ENCODE measurements at places on chromosomes 5 and 9.

GRCh38 chr5:108505608-108506007, 123.7 kb upstream of the FBXL17 start:
- no peak for DNase-seq

DNA sequence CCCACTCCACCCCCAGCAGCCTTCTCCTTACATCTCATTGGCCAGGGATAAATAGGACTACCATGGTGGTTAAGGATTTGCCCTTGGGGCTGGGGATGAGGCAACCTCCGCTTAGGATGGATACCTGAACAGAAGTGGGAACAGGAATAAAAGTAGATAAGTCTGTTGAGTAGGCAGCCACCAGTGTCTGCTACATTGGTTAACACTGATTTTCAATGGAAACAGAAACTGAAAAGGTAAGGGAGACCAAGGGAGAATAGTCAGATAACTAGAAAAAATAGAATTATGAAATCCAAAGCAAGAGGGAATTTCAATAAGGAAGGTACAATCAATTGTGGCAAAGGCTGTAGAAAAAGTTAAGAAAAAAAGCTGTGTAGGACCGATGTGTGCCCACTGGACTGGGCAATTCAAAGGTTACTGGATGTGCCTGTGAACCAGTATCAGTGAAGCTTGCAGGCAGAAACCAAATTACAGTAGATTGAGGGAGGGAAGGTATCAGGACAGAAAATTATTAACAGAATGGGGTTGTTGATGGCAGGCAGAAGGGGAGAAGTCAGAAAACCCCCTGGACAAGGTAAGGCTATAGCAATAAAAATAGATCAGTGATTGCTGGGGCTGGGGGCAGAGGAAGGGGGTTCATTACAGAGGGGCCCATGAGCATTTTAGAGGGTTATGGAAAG, 48.7 kb downstream of the DNAJC21 start:
- DNase-seq: no peak

DNA sequence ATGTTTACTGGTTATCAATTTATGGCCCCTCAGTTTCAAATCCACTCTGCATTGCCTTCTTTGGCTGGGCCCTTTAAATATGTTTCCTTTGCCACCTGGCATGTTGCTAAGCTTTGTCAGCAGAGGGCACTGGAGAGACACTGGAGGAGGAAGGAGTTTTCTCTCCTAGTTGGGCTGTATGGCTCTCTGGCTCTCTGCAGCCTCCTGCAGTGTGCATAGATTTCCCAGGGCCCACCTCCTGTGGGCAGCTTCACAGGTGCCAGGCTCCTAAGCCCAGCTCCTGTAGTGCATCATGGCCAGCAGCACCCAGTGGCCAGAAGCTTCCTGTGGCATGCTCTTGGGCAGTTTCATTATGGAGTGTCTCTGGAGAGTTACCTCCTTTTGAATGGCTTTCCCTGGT, 23.3 kb downstream of the CAVIN4 start:
- no peak for DNase-seq

DNA sequence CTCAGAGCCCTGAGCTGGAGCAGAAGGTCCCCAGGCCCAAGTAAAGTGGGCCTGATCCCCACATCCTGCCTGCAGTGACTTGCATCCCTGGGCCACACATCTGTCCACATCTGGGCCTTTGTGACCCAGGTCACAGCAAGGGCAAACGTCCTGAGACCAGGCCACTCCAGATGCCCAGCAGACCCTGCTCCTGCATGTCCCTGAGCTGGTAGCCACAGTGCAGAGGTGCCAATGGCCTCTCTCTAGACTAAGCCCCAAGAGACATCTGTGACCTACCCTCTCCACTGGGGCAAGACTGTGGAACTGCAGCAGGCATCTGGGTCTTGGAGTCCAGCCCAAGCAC, 2.5 kb downstream of the FLT4 start:
- no peak for DNase-seq

- DNase-seq: no peak
Observed at GRCh38 chr9:106708475-106709146, 154.4 kb upstream of the ZNF462 start.

Data from stimulated activated CD8-positive, alpha-beta memory T cell treated with anti-CD3 and anti-CD28 coated beads, Interleukin-7, amount 100 ng/mL, for 1 hour (primary cell).